HTR-8/SVneo (cell line): ENCODE measurements at places on chromosomes 2 and 18.

DNA sequence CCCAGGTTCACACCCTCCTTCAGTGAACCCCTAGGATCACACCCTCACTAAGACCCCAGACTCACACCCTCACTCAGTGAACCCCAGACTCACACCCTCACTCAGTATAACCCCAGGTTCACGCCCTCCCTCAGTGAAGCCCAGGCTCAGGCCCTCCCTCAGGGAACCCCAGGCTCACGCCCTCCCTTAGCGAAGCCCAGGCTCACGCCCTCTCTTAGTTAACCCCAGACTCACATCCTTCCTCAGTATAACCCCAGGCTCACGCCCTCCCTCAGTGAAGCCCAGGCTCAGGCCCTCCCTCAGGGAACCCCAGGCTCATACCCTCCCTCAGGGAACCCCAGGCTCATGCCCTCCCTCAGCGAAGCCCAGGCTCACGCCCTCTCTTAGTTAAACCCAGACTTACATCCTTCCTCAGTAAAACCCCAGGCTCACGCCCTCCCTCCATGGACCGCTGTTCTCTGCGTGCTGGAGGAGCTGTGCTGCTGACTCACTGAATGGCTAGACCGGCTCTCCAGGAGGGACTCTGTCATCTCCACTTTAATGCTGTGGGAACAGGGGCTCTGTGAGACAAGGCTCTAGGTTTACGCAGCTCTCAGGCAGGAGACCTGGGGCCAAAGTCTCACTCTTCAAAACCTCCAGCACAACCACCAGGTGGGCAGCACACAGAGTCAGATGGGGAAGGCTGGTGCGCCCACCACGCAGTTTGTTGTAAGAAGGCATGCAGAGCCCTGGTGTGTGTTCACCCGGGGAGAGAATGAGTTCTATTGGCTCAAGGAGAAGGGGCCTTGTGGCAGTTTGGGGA lies 506.9 kb upstream of the MYT1L start:
- no peak for DNase-seq

GRCh38 chr2:225041851-225042799 lies at the start of gene DOCK10:
DOCK10 (minus strand) TSS chr2:225042468; CDS start chr2:225042374, 94 bp downstream.
- peak; percentile 30 for DNase-seq

- no peak for DNase-seq
Measured at GRCh38 chr18:45526114-45526841, 89.0 kb upstream of the SLC14A2 start.

DNA sequence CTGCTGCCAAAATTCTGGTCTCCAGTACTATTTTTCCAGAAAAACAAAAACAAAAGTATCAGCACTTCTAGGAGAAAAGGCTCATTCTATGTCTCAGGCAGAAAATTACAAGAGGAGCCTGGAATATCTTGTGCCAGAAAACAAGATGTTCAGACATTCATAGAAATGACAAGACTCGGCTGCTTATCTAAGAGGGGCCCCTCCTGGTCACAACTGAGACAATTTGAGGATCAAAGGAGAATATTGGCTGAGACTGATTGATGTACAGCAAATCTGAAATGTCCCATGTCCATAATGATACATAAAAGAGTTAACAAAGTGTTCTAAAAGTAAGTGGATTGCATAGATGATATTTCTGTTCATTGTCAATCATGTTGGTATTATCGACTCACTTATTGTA lies 2.4 kb upstream of the RPS7 start:
- DNase-seq: no peak

DNA sequence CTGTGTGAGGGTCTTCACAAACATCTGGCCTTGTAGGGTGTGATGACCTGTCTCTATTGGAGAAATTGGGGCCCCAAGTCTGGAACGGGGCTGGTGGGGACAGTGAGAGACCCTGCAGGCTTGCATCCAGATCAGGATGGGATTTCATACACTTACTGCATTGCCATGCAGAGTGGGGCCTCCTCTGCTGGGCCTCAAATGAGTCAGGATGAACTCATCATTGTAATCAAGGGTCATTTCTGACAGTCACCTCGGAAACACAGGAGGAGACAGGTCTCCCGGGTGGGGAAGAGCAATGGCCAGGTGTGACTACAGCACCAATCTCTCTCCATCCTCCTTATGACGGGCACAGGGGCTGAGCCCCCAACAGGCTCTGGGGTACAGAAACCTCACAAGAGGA lies 48.1 kb upstream of the GALR1 start:
- no peak for DNase-seq

GRCh38 chr2:61898810-61899209 lies 6.7 kb upstream of the COMMD1 start:
- DNase-seq: peak; percentile 48

GRCh38 chr2:209970271-209970670 lies 32.2 kb upstream of the RPE start:
- DNase-seq: no peak

DNA sequence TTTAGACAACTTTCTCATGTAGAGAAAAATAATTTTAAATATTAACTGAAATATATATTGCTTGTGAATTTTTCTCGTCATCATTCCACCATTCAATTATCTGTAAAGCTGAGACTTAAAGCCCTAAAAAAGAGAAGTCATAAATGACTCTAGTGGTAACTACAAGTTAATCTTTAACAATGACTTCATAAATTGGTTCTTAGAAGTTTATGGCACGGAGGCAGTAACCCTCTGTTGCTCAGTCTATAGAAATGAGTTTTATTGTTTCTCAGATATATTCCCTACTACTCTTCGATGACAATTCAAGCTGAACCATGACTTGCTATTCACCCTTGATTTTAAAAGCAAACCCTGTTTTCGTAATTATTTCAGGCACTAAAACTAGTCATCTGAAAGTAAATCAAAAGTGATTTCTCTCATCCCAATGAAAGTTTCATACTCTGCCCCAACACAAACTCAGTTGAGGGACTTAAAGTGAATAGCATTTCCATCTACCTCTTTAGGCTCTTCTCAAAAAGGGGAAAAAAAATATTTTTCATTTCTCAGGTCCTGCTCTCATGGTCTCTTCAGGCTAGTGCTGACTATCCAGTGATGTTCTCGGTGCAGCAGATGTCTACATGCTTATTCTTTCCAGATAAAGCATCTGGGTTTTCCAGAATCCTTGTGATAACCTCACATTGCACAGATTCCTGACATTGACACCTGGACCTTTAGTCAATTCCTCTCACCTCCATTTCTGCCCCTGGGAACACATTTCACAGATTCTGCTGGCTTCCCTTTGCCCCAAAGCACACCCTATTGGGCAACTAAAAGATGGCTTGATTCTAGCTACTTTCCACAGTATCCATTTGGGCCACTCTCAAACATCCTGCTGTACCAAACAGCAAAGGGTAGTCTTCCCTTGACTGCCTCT lies 207.8 kb upstream of the LRATD1 start:
- DNase-seq: no peak

DNA sequence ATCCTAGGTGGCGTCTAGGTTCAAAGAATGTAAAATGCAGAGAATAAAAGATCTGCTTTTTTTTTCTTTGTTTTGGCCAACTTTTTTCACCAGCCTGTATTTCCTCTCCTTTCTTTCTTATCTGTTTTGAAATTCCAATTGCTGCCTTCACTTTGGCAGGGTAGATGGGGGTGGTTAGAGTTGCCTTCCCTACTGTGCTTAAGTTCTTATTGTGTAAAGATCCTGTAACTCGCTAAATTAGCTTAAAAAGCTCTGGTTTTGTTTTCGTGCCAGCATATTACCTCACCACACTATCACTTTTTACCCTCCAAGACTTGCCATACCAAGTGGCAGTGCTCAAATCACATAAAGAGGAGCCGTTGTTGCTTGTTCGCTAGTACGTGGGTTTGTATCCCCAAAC lies 921.7 kb downstream of the DPP10 start:
- DNase-seq: no peak

DNA sequence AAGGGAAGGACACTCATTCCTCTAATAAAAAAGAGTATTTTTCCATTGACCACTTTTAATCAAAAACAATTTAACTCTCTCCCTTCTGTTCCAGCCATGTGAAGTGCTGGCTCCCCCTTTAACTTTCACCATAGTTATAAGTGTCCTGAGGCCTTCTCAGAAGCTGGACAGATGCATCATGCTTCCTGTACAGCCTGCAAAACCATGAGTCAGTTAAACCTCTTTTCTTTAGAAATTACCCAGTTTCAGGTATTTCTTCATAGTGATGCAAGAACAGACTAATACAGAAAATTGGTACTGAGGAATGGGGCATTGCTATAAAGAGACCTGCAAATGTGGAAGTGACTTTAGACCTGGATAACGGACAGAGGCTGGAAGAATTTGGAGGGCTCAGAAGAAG lies 643.6 kb upstream of the DDX18 start:
- DNase-seq: no peak

DNA sequence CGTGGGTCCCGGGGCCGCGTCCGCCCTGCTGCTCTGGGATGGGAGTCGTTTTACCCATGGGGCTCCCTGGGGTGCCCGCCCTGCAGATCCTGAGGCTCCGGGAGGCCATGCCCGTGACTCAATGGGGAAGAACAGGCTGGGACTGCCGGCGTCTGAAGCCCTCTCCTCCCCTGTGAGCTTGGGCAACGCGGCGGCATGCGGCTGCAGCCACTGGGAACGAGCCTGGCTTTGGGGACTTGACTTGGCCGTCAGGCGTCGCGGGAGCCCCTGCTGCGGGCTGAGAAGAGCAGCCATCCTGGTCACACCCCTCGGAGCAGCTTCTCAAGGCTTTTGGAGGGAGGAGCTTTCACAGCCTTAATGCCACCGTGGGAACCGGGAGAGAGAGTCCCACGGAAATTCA lies 126.9 kb upstream of the CTDP1 start:
- no peak for DNase-seq

GRCh38 chr2:16507655-16508489 lies 157.8 kb downstream of the CYRIA start:
- DNase-seq: no peak

DNA sequence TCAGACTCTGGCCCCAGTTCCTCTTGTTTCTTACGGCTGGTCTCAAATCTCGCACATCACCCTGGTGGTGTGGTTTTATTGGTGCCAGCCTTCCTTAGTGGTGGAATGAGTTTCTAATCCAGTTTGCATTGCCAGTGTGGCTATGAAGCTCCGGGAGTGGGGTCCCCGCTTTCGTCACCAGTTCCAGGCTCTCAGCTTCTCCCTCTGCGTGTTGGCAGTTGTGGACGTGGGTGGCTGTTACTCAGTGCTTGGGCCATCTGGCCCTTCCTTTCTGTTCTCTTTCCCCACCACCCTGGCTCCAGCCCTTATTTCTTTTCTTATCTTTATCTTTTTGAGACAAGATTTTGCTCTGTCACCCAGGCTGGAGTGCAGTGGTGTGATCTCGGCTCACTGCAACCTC lies 30.1 kb downstream of the EFR3B start:
- DNase-seq: no peak

GRCh38 chr18:79511271-79511670 lies 115.5 kb downstream of the NFATC1 start:
- no peak for DNase-seq

DNA sequence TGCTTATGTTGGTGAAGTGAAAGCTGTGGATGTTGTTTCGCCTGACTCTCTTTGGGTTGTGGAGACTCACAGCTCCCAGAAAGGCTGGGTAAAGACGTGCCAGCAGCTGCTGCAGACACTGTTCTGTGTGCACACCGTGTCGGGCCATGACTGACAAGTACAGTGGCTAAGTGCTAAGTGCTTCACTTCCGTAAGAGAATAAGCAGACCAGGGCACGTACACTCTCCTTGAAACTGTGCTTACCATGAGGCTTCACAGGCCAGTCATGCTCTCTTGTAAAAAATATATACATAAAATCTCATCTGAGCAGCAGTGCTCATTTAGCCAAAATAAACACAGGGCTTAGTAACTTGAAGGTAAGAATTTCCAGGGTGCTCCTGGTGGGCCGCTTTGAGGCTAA lies 86.0 kb downstream of the NRP2 start:
- DNase-seq: no peak

DNA sequence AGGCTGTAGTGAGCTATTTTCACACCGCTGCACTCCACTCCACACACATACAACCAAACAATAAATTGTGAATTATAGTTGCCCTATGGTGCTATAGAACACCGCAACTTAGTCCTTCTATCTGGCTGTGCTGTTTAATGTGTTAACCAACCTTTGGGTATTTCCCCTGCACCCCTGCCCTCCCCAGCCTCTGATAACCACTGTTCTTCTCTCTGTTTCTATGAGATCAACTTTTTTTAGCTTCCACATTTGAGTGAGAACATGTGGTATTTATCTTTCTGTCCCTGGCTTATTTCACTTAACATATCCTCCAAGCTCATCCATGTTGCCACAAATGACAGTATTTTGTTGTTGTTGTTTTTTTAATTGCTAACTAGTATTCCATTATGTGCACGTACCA lies 32.5 kb downstream of the TET3 start:
- DNase-seq: no peak

- no peak for DNase-seq
Measured at GRCh38 chr2:2806711-2807110, 475.6 kb upstream of the MYT1L start.

DNA sequence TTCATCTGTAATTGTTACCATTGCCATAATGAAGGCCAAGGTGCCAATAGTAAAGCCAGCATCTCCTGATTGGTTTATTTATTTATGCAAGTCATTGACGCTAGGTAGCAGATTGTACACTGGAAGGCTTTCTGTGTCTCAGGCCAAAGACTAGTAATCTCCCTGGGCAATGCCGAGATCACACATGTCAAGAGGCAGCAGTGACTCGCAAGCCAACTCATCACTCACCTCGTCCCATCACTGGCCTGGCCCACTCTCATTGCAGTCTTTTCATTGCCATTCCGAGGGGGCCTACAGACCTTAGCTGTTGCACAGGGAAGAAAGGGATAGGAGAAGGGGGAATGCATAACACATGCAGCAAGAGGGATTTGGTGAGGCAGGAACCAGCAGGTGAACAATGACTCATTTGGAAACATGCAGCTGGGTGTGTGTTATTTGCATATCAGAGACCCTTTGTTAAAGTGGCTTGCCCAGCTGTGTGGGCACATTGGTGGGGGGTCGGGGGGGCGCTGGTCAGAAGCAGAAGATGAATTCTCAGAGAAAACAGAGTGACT lies 448.7 kb upstream of the HNRNPA3 start:
- no peak for DNase-seq

DNA sequence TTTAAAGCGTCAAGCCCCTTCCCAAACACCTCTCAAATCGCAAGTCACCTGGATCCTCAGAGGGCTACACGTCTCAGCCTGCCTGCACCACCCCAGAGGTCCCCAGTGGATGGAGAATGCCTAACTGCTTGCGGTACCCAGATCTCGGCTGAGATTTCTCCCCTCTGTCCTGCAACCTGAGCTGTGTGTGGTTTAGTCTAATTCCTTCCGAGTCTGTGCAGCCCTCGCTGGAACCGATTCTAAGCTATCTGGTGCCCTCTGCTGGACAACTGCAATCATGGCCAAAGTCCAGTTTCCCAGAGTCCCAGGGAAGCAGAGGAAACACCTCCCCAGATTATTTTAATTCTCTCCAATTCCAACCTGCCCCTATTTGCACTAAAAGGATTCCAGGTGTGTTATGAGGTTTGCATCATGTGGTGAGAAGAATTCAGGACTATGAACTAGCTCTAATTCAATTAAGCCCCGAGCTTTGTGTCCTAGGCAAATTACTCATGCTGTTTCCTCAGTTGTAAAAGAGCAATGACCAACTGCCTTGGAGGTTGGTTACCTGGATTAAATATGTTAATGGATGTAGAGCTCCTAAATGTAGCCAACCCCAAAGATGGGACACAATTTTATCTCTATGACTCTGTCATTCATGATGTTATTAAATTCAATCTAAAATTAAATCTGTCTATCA lies 276.1 kb upstream of the NCKAP5 start:
- DNase-seq: peak; percentile 78
